ENCODE measurements at places on chromosomes 1 and 21.
A peak's percentile ranks its signal among the peaks of the same experiment; 100 is the strongest.

DNA sequence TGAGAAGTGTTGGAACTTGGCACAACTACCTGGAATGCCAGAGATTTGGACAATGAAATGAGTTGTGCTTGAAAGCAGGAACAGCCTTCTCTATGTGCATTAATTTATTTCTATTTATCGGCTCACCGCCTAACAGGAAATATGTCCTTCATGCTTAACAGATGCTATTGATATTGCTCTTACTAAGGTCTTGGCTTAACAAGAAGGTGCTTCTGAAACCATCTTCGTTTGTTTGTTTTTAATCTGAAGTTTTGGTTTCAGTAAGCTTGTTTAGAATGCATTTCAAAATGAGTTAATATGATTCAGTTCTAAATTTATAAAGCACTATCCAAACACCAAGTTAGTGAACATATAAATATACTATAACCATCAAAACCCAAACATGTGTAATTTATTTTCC is 898.3 kb upstream of the B3GALT2 start:
- DNase-seq, result no peak

DNA sequence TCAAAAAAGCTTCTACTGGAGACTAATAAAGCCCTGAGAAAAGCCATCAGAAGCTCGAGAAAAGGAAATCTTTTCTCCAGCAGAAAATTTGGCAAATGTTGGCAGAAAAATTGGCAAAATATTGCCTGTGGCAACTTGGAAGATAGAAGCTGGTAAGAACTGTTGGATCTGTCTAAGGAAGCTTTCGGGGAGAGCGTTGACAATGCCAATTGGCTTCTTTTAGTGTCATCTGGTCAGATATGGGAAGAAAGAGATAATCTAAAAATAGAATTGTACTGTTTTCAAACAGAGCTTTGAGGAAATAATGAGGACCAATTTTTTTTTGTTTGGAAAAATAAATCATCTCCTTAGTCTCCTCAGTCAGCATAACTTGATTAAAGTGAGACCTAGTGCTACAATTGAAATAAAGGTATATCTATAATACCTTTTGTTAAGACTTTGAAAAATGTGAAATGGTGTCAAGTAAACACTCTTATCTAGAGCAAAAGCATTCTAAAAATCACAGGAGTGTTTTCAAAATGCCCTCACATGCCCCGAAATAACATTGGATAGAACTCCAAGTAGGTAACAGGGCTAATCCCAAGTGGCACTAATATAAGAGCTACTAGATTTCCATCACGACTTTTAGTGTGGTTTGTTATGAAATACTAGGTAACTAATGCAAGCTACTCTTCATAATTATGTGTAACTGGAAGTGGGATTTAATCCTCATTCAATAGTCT is 882.2 kb upstream of the B3GALT2 start:
- no peak for DNase-seq

- DNase-seq, result no peak
Measured at GRCh38 chr1:23618586-23619083, 59.3 kb upstream of the ID3 start.

DNA sequence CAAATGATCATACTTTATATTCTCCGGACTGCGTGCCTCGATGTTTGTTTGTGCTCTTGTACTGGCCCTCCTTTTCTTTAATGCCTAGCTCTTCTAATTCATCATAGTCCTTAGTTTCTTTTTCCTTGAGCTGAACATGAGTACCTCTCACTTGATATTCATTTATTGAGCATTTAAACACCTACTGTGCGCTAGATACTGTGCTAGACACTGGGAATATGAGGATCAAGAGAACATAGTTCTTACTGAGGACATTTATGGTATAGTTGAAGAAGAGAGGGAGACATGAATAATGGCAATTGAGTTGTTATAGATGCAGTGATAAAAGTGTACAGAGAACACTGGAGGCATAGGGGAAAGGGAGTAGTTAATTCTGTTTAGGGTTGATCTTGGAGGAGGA is 22.0 kb downstream of the SUCO start:
- no peak for DNase-seq

GRCh38 chr1:160130486-160130885 is 14.9 kb downstream of the ATP1A2 start:
- peak; percentile 6 for DNase-seq

DNA sequence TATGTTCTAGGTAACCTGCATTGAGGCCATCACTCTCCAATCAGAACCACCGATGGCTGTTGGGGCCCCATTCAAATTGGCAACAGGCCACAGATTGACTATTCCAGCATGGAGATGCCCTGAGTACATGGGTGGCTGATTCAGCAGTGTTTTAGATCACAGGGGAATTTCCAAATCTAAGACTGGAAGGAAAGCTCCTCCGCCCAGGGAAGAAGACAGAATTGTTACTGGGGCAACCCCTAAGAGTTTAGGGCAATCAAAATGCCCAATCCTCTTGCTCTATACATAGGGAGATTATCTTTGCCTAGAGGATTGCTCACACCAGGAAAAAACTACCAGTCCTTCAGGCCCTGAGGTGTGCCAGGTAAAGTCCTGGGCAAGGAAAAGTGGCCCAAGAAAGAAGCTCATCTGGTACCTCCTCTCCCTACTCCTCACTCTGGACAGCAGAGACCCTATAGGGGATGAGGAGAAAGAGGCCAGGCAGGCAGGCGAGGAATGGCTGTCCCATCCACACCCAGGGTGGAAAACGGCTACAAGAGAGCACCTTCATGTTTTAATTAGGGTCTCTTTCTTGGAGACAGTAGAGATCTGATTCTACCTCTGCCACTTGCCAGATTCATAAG is 5.8 kb downstream of the S100A8 start:
- no peak for DNase-seq

DNA sequence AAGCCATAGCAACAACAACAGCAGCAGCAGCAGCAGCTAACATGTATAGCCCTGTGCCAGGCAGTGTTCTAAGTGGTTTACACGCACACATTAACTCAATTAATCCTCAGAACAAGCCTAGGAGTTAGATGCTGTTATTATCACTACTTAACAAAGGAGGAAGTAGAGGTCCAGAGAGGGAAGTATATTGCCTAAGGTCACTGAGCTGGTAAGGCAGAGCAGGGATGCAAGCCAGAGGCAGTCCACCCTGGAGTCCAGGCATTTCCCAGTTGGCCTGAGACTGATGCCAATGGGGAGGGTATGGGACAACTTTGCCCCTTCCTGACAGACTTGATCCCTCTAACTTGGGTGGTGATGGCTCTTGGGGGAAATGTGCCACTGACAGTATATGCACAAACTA is 6.8 kb downstream of the CDC14A start:
- DNase-seq, result no peak

DNA sequence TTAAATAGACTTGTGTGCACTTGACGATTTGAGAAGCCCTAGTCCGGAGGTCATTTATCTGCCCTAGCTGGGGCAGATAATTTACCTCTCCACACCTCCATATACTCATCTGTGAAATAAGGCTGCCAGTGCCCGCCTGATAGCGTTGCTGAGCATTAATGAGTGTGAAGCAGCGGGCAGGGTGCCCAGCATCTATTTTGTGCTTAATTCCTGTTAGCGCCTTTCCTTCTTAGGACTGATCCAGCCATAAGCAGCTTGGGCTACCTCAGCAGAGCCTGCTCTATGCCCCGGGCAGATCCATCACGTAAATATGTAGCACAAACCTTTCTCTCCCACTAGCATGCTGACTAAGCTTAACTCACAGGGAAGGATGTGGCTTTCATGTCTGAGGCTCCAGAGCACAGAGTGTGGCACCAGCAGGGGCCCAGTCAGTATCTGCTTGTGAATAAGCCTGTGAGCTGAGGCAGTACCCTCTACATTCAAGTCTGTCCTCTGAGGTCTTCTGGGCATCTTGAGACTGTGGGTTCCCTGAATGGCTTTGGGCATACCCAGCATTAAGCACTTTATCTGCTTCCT is 21.5 kb upstream of the RNF187 start:
- DNase-seq, result no peak

DNA sequence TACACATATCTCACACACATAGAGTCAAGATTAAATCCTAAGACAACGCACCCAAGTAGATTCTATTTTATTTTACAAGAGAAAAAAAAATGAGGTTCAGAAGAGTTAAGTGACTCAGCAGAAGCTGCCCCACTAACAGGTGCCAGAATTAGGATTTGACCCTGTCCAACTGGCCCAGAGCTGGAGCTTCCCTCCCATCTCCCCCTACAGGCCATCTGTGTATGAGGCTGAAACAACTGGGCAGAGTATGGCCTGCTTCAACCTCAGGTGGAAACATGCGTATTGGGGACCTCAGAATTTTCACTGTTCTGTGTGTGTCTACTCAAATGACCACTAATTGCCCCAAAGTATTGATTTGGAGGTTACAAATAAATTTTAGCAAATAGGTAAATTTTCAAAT is 29.9 kb downstream of the PSMG1 start:
- no peak for DNase-seq

DNA sequence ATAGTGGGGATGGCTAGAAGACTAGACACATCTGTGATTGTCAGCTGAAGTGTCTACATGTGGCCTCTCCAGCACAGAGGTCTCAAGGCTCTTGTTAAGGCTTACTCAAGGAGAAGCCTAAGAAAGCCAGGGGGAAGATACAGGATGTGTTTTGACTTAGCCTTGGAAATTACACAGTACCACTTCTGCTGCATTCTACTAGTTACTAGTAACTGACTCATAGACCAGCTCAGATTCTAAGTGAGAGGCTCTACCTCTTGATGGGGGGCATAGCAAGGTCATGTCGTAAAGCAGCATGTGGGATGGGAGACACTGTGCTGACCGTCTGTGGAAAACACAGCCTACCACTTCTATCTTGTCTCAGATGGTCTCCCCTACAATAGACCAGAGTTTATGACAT is 99.5 kb downstream of the UBE2U start:
- DNase-seq, result no peak

DNA sequence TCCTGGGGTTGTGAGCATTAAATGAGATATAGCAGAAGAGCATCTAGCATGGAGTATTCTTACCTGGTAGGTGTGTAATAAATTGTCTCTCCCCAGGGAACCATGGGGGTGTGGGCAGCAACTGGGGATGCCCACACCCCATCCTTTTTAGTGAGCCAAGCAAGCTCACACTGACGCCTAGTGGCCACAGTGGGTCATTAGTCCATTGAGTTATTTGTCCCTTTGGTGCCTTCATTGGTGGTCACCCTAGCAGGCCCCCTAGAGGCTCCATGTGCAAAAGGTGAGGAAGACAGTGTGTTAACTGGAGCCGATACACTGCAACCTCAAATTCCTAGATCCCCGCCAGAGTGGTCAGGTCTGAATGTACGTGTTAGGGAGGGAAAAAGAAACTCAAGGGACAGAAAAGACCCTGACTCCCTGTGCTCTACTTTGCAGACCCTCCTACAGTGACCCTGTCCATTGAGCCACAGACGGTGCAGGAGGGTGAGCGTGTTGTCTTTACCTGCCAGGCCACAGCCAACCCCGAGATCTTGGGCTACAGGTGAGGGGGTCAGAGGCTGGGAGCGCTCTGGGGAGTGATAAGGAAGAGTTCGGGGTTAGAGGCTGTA is 93.3 kb upstream of the CD1D start:
- peak; percentile 89 for DNase-seq

- no peak for DNase-seq
Measured at GRCh38 chr1:16906873-16907272, 11.1 kb downstream of the RNU1-2 start.

GRCh38 chr1:14822996-14823395 is 224.5 kb downstream of the KAZN start:
- no peak for DNase-seq

GRCh38 chr1:189424746-189425331 is 1052.8 kb downstream of the BRINP3 start:
- DNase-seq, result no peak

DNA sequence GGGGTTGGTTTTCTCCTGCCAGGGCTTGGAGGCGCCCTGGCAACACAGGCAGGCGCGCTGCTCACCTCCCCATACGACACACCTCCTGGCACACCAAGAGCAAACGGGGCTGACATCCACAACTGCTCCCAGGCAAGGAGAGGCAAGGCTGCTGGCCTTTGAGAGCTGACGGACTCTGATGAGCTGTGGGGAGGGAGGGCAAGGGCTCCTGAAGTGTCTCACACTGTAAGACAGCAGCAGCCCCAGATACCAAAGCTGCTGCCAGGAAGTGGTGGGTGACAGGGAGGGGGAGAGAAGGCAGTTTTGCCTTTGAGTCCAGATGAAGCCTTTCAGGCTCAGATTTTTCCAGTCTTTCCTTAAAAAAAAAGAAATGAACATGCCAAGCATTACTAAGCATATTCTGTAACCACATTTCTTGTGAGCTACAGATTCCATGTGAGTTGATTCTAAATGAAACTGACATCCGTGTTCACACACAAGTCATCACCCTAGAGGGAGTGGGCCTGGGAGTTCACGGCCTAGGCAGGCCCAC is 24.3 kb downstream of the PGBD5 start:
- DNase-seq, result peak; percentile 96

DNA sequence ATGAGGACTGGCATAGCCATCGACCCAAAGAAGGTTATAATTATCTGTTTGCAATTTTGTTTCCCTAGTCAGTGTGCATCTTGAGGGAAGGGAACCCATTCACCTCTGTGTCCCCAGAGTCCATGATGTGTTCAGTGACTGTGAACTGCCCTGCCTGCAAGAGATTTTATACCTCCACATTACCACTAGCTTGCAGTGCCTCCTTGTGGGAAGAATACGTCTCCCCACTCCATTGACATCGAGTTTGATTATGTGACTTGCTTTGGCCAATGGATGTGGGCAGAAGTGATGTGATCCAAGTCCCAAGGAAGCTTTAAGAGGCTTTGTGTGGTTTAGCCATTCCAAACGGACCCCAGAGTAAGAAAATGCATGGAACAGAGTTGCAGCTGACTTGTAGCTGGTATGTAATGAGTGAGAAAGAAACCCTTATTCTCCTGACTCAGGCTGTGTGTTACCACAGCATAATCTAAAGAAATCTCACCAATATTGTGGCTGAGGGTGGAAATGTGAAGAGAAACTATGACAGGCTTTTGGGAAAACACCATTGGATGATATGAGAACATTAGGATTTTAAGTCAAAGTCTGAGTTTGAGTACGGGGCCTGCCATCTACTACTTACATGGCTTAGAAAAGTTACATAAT is 47.8 kb upstream of the NRDC start:
- no peak for DNase-seq

- DNase-seq, result peak; percentile 32
Measured at GRCh38 chr1:118147522-118147921, 37.5 kb downstream of the SPAG17 start.

DNA sequence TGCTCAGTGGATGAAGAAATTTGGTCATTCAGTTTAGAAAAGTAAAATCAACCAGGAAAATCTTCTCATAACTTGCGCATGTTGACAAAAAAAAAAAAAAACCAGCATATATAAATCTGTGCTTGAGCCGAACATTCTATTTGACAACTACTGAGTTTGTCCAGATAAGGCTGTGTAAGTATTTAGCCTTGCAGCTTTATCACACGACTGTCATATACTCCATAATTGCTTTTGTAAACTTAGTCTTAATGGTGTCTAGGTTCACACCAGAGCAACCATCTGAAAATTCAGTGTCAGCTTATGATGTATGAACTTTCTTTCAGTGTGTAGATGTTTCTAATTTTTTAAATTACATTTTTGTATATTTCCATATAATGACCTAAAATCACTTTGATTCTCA is 1173.8 kb upstream of the TMPRSS15 start:
- no peak for DNase-seq

- no peak for DNase-seq
Measured at GRCh38 chr1:159218649-159219636, 14.3 kb downstream of the ACKR1 start.
